HuH-7.5 (cell line): ENCODE measurements at places on chromosomes 12 and 14.

DNA sequence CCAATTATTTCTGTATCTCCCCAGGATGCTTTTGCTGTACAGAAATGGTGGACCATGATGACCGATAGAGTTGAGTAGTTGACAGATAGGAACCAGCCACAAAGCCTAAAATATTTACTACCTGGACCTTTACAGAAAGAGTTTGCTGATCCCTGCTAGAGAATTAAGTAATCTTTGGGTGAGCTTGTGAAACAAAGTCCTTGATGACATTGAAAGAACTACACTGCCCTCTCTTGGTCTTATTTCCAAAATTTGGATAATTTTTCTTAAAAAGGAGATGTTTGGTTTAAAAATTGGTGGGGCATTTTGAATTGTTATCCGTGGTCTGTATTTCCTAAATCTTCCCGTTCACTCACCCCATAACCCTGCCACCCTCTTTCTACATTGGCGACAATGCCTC is 13.7 kb upstream of the TCTN1 start:
- no peak for DNase-seq

DNA sequence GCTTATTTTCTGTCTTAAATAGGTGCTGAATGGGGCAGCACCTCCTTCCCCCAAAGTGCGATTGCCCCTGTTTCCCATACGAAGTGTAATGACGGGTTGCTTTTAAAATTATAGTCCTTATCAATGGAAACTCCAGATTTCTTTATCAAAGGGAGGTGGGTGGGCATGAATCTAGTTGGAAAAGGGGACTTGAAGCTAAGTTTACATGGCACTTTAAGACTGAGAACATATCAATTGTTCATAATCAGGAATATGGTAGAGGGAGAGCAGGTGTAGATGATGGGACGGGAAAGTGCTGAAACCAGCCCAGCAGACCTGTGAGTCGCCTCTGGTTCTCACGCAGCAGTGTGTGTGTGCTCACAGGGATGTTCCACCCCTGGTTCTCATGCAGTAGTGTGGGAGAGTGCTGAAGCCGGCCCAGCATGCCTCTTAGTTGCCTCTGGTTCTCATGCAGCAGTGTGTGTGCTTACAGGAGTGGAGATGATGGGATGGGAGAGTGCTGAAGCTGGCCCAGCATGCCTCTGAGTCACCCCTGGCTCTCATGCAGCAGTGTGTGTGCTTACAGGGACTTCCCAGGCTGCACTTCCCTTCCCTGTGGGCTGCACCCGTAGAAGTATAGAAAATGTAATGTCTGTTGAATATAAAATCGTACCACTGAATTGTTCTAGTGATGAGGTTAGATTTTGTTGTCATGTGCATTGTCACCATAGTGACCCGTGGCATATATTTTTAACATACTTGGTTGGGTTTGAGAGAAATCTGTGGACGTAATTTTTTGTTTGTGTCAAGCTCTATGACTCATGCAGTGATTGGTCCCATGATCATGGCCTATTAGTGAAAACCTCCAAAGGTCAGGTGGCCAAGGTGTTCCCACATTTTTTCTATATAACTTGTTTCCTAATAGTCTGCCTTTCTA is 51.6 kb downstream of the GPATCH2L start:
- no peak for DNase-seq

DNA sequence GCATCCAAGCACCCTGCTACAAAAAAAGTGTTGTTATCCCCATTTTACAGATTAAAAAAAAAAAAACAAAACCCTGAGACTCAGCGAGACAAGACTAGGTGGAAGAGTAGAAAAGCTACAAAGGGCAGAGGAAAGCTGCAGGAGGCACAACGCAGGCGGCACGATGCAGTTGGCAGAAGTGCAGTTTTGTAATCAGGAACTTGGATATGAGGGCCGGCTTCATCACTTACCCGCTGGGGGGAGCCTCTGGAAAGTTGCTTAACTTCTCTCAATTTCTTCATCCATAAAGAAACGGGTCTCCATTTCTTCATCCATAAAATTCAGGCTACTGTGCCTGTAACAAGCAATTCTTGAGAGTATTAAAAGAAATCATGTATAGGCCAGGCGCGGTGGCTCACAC is 33.1 kb upstream of the CCDC60 start:
- DNase-seq = no peak

GRCh38 chr12:2673966-2674810 is 120.6 kb upstream of the FKBP4 start:
- no peak for DNase-seq

DNA sequence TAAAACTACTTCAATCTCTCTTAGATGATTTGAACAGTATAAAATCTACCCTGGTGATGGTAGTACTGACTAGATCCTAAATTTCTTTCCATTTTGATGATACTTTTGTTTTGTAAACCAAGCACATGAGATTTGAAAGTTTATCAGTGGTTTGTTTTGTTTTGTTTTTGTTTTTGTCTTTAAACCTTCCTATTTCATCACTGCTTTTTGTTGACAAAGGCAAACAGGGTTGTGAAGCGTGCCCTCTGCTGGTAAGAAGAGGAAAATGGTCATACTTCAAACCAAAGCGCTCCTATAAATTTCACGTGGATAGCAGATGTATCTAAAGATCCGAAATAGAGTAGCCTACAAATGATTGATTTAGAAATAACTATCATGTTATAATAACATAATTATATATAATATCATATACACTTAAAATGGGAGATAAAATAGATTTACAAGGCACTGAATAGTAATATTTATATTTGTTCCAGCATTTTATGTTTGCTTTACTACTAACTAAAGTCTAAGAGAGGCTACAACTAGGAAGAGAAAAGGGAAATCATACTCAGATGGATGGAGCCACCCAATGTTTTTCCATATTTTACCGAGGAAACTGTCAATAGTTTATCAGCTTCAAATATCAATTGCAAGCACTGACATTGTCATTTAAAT is 254.0 kb upstream of the USP15 start:
- DNase-seq = peak; percentile 57

GRCh38 chr12:109512608-109513007 is 35.2 kb downstream of the UBE3B start:
- DNase-seq = no peak

DNA sequence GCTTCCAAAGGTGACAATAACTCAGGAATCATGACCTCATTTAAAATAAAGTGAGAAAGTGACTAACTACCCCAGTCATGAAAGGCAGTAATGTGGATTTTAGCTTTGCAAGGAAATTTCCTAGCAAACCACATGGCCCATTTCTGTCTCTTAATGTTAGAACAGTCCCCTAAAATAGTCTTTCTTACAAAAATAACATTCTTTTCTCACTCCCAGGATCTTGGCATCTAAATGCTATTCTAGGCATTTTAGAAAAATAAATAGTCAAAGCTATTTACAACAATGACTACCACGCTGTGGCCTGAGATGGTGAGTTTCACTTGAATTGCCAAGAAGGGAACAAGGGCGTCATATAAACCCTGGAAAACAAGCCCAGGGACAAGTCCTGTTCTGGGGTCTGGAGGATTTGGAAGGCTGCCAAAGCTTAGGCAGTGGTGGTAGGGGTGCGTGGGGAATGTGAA is 101.2 kb upstream of the CCDC175 start:
- DNase-seq = no peak

- no peak for DNase-seq
These were observed 5.4 kb upstream of the KRT72 start for GRCh38 chr12:52606581-52607218.

DNA sequence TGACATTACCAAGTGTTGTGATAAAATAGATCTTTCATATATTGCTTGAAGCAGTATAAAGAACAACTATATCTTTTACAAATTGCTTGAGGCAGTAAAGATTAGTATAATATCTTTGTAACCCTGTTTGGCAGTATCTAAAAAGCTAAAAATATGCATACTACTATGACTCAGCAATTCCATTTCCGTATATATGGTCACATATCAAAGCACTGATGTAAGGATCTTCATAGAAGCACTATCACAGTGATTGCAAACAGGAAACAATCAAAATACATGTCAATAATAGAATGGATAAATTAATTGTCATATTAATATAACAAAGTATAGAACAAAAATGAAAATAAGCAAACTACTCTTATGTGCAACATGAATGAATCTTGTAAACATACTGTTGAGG is 158.4 kb upstream of the IGF1 start:
- DNase-seq = no peak

DNA sequence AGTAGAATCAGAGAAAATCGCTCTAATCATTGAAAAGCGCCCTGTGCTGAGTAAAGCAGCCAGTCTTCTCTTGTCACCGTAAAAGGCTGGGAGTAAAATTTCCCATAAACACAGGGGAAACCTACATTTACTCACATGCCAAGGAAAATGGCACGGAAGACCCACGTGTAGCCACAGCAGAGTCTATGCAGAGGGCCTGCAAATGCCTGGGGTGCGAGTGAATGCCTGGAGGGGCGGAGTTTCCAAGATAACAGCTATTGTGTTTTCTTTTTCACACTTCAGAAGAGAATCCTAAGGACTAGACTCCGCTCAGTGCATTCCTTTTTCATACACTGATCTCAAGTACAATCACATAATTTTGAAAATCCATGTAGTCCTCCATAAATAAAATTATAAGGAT is 159.9 kb upstream of the FOXN3 start:
- DNase-seq = no peak

DNA sequence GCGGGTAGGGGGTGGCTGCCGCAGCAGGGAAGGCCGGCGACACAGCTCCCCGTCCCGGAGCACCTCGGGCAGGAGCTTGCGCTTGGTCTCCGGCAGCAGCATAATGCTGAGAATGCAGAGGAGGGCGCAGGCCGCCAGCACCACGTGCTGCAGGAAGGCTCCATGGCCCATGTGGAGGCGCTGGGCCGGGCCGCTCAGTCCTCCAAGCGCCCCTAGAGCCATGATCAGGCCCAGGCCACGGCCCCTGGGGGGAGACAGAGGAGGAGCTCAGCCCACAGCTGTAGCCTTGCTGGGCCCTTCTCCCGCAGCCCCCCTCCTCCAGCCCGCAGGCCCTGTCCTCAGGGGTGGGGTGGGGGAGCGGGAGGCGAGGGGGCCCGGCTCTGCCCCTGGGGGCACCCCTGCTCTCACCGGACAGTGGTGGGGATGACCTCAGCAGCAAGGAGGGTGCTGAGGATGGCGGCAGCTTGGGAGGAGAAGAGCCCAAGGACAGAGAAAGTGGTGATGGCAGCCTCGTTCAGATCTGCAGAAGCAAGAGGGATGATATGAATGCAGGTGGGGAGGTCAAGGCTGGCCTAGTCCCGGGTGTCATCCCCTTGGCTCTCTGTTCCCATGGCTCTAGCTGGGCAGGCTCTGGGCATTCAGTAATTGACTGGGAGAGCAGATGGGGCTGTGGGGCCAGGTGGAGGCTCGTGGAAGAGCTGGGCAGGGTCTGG is 5.8 kb downstream of the SLC22A17 start:
- no peak for DNase-seq

- no peak for DNase-seq
These were observed 691.4 kb upstream of the TBX3 start for GRCh38 chr12:115375186-115375991.
